Upper lobe of right lung (tissue), 1 donor: ENCODE measurements at places on chromosomes 6 and 20. TPM values are rescaled to one million over a fixed set of nuclear protein-coding genes. Genes with fewer than 3 reads are reported as not detected.

- DNase-seq: no peak
Observed at GRCh38 chr6:70390067-70390466, 23.2 kb upstream of the FAM135A start.

- no peak for DNase-seq
Observed at GRCh38 chr6:168583821-168584220, 142.8 kb downstream of the SMOC2 start.

DNA sequence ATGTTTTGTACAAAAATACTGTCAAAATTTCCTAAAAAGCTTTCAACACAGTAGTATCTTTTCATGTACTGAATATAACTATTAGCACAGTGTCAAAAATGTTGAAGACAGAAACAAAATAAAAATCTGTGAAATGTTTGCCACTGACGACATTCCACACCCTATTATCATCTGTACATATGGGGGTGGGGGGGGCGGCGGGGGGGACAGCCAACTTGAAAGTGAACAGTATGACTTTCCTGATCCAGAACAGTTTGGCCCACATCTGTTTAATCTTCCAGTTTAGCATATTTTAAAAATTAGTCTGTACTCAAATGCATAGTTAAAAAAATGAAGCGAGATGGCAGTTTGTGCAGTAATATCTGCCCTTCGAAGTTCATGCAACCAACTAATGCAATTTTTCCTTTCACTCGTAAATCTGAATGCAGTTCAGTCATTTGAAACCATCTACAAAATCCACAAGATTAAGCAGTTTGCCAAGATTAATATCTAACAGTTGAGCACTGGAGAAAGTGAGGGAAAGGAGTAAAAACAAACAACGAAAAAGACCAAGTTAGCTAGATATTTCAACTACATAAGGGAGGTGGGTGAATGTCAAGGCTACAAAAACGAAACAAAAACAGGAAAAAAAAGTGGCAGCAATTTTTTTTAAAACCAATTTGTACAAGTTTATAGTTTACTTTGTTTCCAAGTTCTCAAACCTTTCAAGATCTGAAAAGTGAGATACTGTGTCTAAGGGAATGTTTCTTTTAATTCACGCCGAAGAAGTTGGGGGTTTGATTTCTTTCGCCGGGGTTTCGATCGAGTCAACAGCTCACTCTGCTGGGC lies 1.9 kb downstream of the CITED2 start:
- DNase-seq: no peak

DNA sequence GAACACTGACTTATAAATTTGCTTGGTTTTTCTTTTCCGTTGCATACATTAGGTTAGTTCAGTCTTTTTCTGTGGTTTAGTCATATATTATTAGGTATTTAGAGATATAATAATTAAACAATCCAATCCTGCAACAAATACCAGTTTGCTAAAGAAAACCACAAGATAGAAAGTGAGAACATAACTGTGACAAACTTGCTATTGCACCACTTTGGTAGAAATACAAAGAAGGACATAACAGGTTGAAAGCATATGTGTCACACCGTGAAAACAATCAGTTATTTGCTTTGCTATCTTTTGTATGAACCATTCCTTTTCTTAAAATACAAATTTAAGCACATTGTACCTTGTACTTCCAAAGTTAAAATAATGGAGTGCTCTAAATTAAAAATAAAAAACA lies 42.0 kb upstream of the KCNQ5 start:
- no peak for DNase-seq

- no peak for DNase-seq
Observed at GRCh38 chr6:116572162-116572561, 858 bp downstream of the RWDD1 start.

GRCh38 chr6:129476810-129477209 lies 233.2 kb downstream of the ARHGAP18 start:
- no peak for DNase-seq

GRCh38 chr6:38100380-38100779 lies 280.9 kb downstream of the ZFAND3 start:
- no peak for DNase-seq

Gene GPR6
- not detected for total RNA-seq
